ENCODE measurements at places on chromosomes 7 and 10.
A peak's percentile ranks its signal among the peaks of the same experiment; 100 is the strongest.

DNA sequence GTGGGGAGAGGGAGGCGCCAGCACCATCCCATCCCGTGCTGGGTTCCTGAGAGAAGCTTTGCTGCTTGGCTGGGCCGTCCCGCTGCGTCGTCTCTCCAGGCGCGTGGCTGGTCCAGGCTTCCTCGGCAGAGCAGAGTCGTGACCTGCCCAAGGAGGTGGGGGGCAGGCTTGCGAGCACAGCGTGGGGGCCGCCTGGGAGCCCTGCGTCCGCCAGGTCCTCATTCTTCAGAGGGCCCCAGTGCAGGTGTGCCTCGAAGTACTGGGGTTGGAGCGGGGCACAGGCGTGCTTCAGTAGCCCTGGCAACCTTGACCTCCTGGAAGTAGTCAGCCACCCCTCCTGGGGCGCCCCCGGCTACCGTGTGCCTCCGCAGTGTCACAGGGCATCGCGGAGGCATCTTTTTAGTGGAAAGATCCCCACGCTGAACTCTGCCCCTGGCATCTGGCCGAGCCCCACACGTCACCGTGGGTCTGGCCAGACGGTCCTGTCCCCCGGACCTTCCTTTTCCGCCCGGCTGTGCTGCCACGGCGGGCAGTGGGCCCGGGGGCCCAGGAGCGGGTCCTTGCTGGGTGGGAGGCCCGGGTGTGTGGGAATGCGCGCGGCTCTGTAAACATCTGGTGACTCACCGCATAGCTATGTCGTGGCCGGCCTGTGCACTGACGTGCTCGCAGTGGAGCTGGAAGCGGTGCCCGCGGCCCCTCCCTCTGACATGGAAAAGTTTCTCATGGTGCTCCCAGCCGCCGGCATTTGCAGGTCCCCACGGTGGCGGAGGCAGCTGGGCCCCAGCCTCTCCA is 6.4 kb downstream of the MAFK start:
- no peak for DNase-seq

DNA sequence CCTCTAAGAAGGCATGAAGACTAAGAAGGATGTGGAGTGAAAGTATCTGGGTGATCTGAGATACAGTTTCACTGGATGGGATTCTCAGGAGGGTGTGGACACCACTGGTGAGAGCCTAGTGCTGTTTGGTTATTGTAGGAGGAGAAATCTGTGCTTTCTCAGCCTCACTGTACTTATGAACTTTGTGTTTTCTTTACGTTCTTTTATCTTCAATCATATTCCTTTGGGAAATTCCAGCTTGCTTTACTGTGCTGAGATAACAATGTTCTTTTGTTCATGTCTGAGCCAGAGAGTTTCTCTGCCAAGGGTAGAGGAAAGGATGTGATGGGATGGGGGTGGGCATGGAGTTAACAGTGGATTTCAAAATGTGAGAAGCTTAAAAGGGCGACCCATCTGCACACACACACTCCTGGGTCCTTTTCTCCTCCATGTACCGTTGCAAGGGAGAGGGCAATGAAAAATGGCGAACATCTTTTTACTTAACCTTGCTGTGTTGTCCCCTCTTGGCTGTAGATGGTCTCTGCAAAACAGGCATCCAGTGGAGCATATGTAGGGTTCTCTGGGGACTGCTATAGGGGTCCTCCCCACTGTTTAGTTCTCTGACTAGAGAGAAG is 25.0 kb upstream of the TAX1BP1 start:
- no peak for DNase-seq

DNA sequence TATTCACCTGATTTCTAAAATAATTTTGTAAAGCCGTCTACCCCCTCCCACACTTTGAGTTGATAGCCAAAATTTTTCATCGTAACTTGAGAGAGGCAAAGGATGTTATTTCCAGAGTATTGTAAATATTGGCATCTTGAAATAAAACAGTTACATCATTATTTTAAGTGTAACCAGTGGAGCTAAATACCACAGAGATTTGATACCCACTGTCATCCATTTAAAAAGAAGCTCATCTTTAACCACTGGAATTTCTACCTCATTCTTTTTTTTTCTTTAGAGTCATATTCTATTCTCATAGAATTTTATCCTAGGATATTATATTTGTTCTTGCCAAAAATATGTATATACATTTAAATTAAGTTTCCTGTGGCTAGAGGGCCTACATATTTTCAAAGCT is 48.6 kb downstream of the CAMK1D start:
- no peak for DNase-seq

DNA sequence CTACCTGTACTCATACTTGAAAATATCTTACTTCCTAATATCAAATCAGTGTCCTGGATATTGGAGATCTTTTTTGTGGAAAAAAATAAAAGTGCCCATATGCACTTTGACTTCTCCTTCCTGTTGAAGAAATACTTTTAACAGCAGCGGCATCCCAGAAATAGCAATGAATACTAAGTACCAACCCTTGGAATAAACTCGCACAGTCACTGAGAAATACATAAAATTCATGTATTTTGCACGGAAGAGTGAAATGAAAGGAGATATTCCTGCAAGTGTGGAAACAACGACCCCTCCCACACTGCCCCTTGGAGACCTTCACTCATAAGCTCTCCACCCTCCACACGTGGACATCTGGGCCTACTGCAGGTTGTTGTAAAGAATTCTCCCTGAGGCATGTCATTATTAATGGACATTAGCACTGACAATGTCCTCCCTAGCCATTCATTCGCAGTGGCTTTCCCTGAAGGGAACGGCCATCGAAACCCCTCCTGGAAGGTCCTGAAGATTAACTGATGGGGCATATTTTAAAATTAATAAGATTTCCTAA is 407.6 kb upstream of the PFKP start:
- no peak for DNase-seq

DNA sequence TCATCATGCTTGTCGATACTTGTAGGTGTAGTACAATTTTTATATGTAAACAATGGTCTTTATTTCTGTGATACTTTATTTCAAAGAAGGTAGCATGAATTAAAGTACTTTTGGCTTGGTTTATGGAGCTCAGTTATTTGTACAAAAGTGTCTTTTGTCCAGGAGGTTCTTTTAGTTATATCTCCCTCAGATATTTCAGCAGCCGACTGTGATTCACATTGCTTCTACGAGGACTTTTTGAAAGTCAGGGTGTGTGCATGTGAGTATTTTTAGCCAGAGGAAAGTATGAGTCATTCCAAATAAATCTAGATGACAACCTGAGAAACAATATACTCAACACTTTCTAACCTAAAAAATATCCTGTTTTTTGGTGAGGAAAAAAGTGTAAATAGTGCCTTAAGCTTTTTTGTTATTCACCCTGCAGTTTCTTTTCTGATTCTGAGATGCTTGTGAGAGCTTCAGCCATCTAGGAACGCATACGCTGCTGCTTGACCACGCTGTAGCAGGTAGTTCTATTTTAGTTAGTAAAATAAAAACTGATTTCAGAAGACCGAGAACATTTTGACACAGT is 595 bp upstream of the SUN1 start:
- no peak for DNase-seq

DNA sequence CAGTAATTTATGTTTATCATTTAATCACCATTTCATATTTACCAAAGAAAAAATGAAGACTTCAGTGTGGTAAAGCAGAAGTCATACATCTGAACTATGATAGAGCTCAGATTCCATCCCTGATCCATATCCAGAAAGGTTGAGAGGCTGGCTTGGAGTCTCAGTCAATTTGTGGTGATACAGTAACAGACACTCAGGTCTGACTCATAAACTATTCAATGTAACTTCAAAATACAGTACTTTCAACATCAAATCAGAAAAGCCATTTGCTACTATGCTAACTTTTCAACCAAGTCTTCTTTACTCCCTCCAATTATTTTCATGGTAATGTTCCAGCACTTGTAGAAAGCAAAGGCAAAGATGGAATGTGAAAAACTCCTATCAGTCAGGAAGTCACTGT is 190.4 kb downstream of the HDAC9 start:
- no peak for DNase-seq

- no peak for DNase-seq
These were observed 22.3 kb downstream of the ZNF518A start for GRCh38 chr10:96152437-96152836.

DNA sequence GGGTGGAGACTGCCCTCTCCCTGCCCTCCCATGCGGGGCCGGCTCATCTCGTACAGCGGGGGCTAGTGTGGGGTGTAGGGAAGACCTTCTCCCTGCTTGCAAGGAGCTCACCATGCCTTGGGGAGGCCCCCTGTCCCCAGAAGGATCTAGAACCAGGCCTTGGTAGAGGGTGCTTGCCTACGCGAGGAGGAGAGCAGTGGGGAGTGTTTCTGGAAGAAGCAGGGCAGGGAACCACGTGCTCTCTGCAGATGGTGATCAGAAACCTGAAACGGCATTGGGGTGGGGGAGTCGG is 2.7 kb downstream of the MAFK start:
- no peak for DNase-seq

GRCh38 chr7:116952635-116953371 is 498 bp upstream of the ST7 start:
- no peak for DNase-seq

DNA sequence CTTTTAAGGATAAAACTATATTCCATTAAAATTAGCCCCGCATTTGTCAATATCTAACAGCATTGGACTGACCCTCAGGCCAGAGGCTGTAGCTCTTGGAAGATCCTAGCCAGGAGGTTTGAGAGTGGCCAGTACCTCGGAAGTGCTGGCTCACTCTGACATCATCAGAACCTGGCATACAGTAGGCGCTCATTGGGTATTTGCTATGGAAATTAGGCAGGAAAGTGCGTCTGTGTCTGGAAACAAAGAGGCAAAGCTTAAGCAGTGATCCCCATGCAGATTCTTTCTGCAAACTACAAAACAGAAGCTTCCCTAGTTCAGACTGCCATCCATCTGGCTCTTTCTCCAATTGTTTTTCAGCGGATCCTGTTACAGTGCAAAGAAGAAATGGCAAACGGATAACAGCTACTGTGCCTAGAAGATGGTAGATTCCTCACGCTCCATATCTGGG is 1.7 kb upstream of the PRKCQ start:
- no peak for DNase-seq

- DNase-seq, result peak; percentile 64
These were observed 17.7 kb downstream of the TSPAN14 start for GRCh38 chr10:80471715-80472233.

DNA sequence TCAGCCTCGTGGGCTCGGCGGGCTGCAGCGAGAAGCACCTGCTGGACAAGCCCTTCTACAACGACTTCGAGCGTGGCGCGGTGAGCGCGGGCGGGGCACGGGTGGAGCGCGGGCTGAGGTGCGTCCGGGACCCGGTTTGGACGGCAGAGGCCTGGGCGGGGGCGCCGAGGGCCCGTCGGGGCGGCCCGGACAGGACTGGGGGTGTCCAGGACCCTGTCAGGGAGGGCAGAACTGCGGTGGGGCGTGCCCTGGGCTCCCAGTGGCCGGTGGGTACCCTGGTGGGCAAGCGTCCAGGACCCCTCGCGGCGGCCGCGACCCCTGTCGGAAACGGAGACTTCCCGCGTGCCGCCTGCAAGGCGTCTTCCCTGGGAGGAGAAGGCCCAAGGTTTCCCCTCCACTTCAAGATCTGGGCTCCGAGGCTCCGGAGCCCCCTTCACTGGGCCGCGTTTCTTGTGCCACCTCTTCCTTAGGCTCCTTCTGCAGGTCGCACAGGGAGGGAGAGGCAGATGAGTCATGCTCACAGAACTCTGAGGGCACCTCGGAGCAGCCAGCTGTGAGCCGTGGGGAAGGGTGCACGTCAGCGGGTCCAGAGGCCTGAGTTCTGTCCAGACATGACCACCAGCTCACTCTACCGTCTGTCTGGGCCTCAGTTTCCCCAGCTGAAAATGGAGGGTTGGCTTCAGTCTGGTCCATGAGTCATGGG is 485 bp downstream of the ALOX5 start:
- DNase-seq, result no peak

DNA sequence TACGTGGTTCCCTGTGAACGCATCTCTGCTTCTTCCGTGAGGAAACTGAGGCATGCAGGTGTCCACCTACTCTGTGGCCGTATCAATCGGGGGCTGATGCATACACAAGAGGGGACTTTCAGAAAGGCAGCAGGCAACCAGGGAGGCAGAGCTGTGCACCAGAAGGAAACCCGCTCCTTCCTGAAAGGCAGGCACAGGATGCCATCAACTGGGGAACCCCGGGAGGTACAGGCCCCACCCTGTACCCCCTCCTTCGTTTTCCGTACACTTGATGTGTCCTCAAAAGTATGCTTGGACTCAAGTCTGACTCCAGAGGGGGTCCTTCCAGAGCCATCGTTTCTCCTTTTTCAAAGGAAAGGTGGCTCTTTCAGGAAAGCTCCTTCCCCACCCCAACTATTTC is 59.5 kb downstream of the ASB13 start:
- DNase-seq, result no peak

- DNase-seq, result no peak
These were observed 82.1 kb upstream of the SGCE start for GRCh38 chr7:94738071-94738470.

DNA sequence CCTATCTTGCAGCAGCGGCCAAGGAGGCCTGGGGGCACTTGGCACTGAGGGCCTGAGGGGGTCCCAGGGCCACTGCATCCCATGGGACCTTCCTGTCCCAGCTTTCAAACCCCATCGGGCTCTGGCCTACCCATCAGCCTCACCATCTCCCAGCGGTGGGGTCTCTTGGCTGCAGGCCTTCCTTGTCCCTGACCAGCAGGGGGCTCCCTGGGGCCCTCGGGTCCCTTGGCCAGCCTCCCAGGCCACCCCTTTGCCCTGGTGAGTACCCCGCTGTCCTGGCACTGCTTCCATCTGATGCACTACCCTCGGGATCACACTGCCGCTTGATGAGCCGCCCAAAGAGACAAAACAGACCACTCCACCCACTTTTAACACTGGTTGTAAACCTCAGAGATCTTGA is 43.5 kb downstream of the YKT6 start:
- peak; percentile 59 for DNase-seq

DNA sequence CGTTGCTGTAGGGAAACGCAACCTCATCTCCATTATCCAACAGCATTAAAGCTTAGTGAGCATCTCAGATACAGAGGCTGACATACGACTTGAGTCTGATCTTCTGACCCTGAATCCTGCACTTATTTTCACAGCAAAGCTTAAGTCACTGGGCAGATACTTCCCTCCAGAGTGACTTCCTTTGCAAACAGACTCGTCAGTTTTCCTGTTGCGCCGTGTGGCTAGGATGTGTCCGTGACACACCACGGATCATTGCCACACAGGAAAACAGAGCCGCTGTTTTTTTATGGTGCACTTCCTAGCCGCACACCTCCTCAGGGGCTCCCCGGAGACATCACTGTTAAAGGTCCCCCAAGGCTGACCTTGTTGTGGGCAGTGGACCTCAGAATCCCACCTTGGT is 94.9 kb upstream of the MKI67 start:
- DNase-seq, result no peak

- no peak for DNase-seq
These were observed 136.6 kb downstream of the REEP3 start for GRCh38 chr10:63657761-63658160.

Data from stimulated activated CD4-positive, alpha-beta T cell treated with anti-CD3 and anti-CD28 coated beads, Interleukin-2, amount 100 ng/mL, for 24 hours (primary cell).